ENCODE measurements at places on chromosomes 6 and 20.

DNA sequence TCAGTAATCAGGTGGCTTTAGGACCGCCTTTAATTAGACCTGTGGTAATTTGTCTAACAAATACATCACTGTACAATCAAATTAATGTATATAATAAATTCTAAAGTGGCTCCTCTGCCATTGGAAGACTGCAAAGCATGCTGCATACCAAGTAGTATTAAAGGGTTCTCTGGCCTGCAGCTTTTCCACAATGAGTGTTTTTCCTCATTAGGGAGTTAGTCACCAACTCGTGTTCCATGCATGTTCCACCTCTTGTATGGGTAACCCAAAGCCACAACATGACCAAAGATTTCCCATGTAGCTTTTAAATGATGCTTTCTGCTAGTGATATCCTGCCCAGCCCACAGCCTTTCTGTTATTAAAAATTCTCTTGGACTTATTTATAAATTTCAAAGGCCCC lies 218.7 kb downstream of the FUT9 start:
- DNase-seq = no peak

GRCh38 chr6:101458826-101459225 lies 65.3 kb downstream of the GRIK2 start:
- no peak for DNase-seq

DNA sequence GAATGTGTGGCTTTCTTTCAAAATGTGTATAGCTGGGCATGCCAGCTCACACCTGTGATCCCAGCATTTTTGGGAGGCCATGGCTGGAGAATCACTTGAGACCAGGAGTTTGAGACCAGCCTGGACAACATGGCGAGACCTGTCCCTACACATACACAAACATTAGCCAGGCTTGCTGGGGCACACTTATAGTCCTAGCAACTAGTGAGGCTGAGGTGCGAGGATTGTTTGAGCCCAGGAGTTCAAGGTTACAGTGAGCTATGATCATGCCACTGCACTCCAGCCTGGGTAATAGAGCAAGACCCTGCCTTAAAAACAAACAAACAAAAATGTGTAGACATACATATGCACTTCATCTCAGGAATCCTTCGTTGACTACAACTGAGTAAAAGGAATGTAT lies 31.1 kb upstream of the PLEKHG1 start:
- DNase-seq = no peak

GRCh38 chr6:121430514-121431460 lies 4.7 kb upstream of the GJA1 start:
- DNase-seq = no peak

GRCh38 chr6:97819710-97820109 lies 536.7 kb upstream of the MMS22L start:
- DNase-seq = no peak

DNA sequence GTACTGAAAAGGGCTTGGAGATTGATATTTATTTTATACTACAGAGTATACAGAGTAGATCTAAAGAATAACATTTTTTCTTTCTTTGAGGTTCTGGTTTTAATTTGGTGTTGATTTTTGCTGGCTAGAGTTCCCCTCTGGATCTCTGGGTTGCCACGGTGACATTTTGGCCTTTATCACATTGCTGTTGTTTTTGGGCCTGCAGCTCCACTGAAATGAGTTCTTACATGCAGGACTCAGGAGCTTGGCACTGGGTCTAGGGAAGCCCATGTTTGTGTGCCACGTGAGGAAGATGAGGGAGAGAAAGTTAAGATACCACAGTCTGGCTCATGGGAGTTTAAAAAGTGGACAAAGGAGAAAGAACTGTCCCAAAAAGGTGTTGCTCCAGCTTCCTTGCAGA lies 7.4 kb upstream of the TFAP2C start:
- no peak for DNase-seq
